ENCODE measurements at places on chromosomes 4 and X.

DNA sequence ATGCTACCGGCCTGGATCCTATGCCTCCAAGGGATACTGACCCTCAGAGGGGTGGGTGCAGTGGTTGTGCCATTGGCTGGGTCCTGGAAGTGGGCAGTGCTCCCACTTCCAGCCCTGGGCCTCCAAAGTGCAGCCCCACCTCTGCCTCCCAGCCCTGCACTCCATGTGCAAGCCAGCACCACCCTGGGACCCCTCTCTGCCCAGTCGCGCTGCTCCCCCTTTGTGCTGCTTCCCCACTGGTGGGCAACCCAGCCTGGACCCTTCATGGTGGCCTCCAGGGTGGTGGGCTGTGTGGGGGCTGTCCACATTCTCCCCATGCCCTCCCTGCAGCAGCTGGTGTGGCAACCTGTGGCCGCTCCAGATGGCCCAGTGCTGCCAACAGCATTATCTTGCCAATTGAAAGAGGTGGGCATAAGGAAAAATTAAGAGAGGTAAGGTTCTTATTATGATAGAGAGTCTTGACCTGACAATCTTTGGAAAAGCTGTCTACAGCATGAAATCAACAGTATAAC, 309.7 kb downstream of the GUCY2F start:
- no peak for DNase-seq

DNA sequence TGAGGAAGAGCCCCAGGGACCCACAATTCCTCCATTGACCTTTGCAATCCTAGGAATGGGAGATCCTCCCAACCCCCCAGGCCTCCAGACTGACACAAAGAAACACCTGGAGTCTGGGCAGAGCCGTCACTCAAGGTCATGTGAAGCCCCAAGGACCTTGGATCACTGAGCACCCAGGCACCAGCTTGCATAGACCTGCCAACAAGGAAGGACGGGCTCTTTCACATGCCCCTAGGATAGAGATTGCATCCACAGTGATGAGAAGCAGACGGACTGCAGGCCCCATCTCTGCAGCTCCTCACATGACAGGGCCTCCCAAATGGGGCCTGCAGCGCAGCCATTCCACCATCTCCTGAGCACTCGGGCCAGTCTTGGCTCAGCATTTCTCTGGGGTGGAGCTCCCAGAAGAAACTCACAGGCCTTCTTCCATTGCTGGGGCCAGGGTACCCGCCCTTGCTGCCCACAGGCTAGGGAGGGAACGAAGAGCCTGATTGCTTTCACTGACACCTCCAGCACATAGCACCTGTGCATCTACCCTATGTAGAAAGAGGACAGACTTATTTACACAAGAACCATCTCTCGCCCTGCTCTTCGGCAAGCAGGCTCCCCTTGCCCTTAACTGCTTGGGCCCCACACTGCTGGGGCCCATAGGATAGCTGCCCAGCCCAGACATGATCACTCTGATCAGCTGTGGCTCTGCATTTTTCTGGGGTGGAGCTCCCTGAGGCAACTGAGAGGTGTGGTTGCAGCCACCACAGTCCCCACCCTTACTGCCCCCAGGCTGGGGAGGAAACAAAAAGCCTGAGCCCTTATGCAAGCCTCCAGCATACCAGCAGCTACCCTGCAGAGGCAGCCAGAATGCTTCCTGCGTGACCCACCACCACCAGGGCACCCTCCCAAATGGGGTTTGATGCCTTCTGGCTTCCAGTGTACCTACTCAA, 185.7 kb upstream of the ZCCHC13 start:
- DNase-seq, result no peak

GRCh38 chr4:55359397-55359916, 13.4 kb downstream of the SRD5A3 start:
- no peak for DNase-seq

- DNase-seq, result no peak
Measured at GRCh38 chr4:16226816-16227461, 668 bp upstream of the TAPT1 start.

GRCh38 chr4:104490096-104490769, 4.5 kb downstream of the CXXC4 start:
- DNase-seq, result no peak

DNA sequence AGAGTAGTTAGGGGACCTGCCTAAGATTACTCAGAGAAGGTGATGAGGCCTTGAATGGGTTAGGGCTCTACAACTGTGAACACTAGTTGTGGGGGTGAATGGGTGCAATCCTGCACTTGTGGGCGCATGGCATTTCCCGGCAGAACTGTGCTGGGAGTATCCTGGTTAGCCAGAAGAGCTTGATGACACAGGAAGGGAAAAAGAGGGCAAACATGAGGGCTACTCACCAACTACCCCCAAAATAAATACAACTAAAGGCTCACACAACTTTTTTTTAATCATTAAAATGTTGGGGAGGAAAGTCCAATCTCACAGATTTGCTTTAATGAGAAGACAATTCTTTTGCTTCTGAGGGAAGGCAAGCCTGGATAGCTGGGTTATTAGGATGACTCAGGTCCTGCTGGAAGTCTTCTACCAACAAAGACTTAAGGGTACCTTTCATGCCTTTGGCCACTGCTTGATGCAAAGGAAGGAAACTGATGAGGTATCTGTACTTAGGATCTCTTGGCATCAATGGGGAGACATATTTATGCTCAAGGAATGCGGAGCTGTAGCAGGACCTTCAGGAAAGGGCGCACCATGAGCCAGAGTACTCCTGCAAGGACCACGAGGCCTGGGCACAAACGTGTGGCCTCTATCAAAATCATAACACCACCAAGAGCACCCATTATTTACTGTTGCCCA, 2.6 kb downstream of the PHKA2 start:
- DNase-seq, result no peak

All from bone marrow (tissue), 2 donors.